ENCODE measurements at places on chromosomes 7 and 10.

DNA sequence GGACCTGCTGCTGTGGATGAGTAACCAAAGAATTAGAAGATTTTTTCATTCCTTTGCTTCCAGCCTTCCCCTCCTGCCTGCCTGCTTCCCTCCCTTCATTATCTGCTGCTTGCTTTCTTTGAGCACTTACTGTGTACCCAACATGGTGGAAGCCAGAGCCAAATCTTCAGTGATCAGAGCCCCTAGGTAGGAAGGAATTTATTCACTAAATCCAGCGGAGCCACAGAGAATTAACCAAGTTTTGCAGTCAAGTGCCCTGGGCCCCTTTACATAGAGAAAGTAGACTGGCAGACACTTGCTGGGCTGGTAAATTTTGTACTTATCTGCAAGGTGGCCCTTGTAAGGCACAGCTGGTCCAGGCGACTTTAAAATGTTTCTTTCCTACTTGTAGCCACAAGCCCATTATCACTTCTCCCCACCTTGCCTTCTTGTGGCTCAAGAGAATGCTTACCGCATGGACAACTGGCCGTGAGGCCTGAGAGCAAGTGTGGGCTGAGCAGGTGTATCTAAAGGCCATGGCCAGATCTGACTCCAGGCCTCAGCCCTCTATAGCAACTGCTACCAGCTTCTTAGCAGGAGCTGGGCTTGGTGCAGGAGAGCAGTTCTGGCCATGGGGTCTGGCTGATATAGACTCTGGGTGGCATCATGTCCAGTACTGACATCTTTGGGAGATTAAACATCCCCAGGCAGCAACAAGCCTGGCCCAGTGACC lies 11.1 kb downstream of the UNC5B start:
- no peak for DNase-seq

GRCh38 chr7:98855610-98856422 lies 14.0 kb downstream of the TMEM130 start:
- DNase-seq: no peak

- DNase-seq: peak; percentile 33
Measured at GRCh38 chr10:133257489-133258065, 19.1 kb downstream of the ADAM8 start.

DNA sequence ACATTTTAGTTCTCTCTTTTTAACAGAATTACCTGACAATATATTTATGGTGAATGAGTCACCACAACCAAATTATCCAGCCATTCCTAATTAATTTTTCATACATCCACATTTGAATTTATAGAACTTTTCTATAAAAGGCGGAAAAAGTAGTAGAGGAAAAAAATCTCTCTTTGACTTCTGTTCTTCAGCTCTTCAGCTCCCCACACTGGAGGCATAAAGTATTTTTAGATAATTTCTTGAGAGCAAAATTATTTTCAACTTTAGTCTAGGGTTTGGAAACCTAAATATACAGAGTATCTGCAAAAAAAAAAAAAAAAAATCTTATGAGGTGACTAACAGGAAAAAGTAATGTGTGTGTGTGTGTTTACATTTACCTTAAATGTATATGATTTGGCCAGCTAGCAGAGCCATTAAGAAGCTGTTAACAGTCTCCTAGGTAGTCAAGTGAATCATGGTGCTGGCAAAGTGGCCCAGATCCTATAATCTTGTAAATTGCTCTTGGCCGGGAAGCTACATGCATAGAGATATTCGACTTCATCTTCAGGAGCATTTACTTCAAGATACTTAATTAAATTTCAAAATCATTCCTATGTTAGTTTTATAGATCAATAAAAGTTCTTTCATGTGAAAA lies 383.1 kb upstream of the STEAP1 start:
- no peak for DNase-seq

- no peak for DNase-seq
Measured at GRCh38 chr7:105638334-105638733, 57.0 kb upstream of the EFCAB10 start.

DNA sequence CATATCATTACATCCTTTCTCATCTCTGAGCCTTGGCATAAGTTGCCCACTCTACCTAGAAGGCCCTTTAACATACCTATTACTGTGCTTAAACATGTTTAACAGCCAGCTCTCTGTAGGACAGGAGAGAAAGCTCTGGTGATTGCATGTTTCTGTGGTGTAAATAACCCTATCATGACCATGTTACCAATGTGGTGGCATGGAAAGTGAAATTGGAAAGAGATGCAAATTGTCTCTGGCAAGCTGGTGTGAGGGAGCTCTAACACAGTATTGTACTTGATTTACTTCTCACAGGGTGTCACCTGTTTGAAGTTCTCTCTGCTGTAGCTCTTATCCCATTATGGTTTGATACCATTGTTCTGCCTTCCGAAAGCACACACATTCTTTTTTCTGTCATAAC lies 231.8 kb upstream of the DKK1 start:
- no peak for DNase-seq

- no peak for DNase-seq
Measured at GRCh38 chr10:119104654-119105015, 722 bp downstream of the DENND10 start.

- DNase-seq: no peak
Measured at GRCh38 chr10:97116462-97117162, 69.1 kb downstream of the SLIT1 start.

- DNase-seq: no peak
Measured at GRCh38 chr7:116938678-116939077, 14.6 kb upstream of the ST7 start.

DNA sequence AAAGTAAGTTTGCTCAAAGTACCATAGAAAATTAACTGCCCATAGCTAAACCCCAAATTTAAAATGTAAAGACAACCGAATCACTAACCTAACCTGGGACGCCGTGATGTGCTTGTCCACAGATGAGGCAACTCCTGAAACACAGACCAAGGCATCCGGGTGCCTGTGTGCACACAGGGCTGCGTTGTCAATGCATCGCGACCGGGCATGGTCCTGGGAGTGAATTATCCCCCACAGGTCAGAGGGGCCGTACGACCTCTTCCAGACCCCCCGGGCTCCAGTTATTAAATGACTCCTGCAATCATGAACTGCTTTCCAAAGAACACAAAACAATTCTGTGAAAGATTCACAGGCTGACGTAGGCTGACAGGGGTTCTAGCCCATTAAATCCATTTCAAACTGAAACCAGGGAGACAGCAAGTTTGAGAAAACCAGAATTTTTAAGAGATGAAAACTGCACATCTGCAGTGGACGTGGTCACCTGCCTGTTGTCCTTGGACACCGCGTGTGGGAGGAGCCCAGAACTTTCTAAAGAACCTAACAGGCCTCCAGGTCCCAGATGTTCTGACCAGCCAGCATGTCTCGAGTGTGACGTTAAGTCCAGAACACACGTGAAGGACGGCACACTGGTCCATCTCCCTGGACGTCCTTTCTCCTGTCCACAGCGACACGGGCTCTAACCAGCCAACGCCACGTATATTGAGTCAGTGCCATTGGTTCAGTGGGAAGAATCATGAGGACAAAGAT lies 297.8 kb downstream of the DNAJB6 start:
- DNase-seq: no peak

- DNase-seq: no peak
Measured at GRCh38 chr10:5014936-5015335, 11.3 kb upstream of the AKR1C2 start.

DNA sequence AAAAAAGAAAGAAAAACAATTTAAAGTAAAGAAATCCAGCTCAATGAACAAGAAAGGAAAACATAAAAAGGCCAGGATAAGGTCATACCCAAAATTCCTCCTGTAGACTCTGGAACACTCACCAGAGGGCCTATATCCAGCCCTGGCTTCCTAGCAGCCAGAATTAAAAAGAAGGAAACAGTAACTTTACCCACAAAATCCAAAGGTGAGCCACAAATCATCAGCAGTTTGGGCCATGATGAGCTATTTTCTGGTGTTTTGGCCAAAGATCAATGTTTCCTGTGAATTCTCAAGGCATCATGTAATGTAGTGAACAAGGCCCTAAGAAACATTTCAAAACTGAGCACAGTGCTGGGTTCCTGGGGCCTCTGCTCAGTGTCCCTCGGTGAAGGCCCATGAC lies 87.8 kb downstream of the LARP4B start:
- DNase-seq: no peak

DNA sequence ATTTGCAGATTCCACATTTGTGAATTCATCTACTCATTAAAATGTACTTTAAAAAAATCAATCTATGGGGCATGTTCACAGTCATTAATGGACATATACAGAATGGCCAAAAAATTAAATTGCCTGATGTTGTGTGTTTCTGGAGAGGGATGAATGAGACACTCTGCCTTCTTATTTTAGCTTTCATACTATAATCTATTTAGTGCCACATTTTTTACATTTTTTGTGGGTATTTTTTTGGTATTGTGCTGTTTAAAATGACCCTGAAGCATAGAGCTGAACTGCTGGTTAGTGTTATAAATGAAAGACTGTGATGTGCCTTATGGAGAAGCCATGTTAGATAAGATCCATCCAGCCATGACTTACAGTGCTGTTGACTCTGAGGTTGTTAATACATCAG lies 961.8 kb upstream of the LRRN3 start:
- DNase-seq: no peak

DNA sequence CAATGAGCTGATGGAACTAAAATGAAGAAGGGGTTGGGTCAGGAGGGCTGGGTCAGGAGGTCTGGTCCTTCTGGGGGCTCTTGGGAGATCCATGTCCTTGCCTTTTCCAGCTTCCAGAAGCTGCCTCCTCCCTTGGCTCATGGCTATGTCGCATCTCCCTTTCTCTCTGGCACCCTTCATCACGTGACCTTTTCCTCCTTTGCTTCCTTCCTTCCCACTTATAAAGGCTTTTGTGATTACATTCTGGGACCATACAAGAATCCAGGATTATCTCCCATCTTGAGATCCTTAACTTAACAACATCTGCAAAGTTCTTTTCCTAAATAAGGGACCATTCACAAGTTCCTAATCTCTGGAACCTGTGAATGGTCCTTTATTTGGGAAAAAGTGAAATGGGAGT lies 290.2 kb downstream of the GALNT17 start:
- no peak for DNase-seq

DNA sequence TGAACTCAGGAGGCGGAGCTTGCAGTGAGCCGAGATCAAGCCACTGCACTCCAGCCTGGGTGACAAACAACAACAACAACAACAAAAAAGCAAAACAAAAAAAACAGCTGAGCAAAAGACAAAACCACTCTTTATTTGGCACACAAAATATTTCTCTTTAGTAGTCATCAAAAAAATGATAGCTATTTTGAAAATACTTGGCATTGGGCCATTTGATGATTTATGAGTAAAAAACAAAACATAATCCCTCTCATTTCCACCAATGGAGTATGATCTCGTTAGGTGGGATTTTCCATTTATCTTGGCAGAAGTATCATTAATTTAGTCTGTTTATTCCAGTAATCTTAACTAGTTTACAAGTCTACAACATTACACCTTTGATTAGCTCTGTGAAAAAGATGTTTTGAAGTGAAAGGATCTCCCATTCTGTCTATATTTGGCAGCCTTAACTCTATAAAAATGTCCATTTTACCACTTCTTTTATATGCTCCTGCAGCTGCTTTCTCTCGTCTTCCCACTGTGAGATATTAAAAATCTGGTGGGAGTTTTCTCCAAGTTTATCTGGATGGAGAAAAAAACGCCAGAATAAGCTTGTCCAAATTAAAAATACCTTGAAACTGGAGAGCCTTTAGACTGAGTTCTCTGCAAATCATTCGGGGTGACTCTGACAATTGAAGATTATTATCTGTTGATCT lies 58.8 kb upstream of the AGMO start:
- DNase-seq: no peak

DNA sequence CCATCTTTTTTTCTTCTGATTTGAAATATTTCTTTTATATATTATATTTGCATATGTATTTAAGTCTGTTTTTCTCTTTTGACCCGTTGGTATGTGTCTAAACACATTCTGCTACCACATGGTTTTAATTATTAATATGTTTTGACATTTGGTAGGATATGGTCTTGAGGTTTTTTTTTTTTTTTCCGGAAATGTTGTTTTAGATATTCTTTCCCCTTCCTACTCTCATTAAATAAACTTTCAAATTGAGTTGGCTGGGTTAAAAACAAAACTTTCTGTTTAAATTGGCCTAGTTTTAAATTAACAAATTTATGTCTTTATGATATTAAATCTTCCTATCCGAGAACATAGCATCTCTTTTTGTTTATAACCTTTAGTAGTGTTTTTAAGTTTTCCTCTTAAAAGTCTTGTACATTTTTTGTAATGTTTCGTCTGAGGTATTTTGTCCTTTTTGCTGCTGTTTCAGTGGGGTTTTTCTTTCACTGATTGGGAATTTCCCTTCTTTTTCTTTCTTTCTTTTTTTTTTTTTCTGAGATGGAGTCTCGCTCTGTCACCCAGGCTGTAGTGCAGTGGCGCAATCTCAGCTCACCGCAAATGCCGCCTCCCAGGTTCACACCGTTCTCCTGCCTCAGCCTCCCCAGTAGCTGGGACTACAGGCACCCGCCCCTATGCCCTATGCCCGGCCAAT lies 25.4 kb downstream of the STAM start:
- peak; percentile 72 for DNase-seq

DNA sequence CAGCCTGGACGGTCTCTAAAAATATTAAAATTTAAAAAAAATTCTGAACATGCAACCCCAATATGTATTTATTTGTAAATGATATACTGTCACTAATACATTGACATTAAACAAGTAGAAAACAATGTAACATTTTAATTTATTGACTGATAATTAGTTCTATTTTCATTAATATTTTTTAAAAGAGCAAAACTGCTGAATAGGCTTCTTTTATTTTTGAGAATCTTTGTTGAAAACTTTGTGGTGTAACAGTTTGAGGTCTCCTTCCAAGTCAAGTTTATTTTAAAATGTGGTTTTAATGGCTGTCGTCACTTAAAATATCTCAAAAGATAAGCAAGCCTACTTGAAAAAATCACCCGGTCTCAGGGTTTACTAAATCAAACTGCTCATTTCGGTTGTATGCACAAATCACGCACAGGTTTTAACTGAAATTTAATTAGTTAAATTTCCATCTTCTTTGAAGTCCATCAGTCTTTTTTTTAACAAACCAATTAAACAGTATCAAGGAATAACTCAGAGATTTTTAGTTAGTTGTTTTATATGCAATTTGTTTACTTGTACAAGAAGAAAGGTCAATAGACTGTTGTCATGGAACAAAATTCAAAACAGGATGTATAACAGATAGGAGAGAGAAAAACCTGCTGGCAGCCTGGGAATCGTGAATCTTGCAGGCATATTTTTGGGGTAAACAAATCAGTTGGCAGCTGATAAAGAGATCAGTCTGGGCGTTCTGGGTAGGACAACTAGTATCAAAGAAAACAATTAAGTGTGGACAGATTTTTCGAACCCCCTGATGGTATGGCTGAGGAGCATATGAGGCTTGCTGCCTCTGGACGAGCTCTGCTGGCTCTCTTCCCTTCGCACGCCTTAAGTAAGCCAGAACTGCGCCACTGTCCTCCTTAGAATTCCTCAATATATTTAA lies 9.7 kb upstream of the EDRF1 start:
- no peak for DNase-seq

DNA sequence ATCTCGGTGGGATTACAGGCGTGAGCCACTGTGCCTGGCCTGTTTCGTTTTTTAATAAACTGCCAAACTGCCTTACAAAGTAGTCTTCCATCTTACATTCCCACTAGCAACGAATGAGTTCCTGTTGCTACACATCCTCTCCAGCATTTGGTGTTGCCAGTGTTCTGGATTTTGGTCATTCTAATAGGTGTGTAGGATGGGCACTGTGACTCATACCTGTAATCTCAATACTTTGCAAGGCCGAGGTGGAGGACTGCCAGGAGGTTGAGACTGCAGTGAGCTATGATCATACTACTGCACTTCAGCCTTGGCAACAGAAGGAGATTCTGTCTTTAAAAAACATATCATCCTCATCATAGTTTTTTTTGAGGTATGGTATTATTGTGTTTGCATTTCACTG lies 21.4 kb upstream of the RSBN1L start:
- DNase-seq: no peak
